ENCODE measurements at places on chromosomes 7 and 10.

GRCh38 chr10:70320751-70321150, 36.9 kb upstream of the NPFFR1 start:
- no peak for DNase-seq

DNA sequence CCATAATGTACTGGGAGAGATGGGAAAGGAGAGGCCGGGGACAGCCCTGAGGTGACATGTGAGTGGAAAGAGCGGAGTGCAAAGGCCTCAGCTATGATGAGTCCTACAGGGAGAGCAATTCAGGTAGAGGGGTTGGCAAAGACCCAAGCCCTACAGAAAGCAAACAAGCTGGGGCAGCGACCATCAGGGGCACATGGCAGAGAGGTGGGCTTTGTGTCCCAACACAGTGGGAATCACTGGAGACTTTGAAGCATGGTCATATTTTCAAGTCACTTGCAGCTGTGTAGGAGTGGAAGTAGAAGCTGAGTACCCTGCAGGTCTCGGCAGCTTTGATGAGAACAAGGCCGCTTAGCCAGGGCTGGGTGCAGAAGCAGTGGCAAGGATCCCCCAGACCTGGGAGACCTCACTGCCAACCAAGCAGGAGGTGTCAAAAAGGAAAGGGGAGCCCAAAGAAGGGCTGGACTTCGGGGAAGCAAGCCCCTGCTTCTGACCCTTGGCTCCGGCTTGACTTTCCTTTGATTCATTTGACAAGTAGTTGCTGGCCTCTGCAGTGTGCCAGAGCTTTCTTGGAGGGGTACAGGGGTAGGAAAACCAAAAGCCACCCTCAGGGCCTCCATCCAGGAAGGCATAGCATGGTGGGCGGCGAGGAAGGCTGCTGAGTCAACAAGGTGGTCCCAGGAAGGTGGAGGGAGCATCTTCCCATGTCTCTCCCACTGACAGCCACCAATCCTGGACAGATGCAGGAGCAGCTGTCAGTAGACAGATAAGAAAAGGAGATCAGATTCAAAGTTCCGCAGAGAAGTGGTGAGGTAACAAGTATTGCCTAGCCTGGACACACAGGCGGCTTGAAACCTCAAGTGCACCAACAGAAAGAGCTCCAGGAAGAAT, 1.9 kb upstream of the PGAM2 start:
- no peak for DNase-seq

DNA sequence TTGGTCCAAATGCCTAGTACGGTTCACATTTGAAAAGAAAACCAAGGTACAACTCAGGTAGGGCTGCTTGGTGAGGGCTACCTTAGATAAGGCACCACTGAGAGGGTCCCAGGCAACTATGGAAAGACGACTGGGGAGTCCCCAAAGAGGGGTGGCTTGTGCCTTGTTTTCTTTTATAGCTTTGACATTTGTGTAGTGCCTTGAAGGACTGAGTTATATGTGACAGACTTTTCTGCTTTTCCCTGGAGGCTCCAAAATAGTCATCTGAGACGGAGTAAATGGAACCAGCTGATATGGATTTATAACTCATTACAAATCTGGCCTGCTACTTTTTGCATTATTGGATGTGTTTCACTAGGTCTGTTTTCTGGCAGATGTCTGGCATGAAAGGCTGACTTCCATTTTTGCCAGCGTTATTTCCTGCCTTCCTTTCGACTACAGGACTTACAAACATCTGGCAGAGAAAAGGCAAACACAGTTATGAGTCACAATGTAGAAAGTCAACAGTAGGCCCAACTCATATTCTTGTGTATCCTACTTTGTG, 88.2 kb upstream of the IMMP2L start:
- no peak for DNase-seq

GRCh38 chr10:127698886-127699285, 38.1 kb upstream of the FOXI2 start:
- DNase-seq: no peak

GRCh38 chr7:143372070-143372469, 9.1 kb upstream of the ZYX start:
- no peak for DNase-seq

GRCh38 chr7:1607696-1608095, 37.9 kb upstream of the PSMG3 start:
- DNase-seq: no peak

- no peak for DNase-seq
Measured at GRCh38 chr7:154473360-154473759, 421.2 kb downstream of the DPP6 start.

DNA sequence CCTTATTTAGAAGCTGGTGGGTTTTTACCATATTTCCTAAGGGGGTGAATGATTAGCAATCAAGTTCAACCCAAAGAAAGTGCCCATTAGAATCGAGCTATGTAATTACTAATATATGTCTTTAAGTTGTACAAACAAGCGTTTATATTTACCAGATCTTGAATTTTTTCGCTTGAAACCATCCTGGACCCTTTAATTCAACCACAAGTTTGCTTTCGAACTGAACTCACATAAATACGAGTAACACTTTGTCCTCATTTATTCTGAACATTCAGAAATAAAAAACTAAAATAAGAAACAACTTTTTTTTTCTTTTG, 1.5 kb downstream of the SRI start:
- DNase-seq: no peak

GRCh38 chr10:124066126-124066700, 27.2 kb downstream of the CHST15 start:
- no peak for DNase-seq

DNA sequence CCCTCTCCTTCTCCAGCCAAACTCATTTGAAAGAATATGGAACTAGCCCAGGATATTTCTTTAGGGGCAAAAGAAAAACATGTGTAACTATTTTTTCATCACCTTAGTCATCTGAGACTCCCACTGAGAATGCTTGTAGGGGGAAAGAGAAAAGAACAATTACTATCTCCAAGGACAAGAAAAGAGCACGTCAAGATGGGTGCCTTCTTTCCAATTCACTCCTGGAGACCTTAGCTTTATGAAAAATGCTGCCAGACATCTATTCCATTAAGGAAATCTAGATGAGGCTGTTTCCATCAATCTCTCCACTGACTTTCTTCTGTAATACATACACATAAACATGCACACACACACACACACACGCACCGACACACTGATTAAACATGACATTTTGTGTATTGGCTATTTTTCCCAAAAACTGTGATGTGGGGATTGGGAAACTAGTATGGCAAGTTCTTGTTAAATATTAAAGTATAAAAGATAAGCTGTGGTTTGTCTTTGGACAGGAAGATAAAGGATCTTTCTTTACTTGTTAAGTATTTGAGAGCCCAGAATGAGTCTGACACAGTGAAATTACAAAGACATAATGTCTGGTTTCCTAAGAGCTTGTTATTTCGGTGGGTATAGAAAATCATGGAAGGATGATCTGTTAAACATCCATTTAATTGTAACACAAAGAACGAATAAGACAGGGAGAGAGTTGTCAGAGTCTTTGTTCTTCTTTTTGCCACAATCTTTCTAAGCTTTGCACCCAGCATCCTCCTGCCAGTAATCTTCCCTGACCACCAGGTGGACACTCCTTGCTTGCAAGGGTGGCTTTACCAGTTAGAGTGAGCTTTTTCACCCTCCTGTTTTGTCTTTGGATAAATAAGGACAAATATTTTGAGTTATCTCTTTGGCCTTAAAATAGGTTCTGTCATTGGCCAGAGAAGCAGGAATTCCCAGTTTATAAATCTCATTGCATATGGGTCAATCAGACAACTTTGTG, 177.3 kb upstream of the TMEM72 start:
- no peak for DNase-seq

GRCh38 chr10:71769279-71769823, 4.0 kb downstream of the VSIR start:
- no peak for DNase-seq

DNA sequence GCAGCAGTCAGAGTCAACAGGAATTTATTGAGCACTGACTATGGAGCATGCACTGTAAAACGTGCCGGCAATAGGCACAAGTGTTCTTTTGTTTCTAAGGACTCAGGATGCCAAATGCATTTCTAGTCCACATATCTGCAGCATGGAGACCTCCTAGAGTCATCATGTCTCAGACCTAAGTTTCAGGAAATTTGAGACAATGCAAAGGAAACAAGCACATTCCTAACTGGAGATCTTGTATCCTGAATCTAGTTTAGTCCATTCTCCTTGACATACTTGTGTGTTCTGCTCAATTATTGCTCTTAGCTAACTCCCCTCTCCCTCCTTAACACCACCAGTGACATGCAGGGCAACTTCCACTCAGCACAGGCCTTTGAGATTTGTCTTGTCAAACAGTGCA, 173.2 kb downstream of the ZNF438 start:
- DNase-seq: no peak

All from stimulated activated CD4-positive, alpha-beta T cell treated with anti-CD3 and anti-CD28 coated beads, Interleukin-12 subunit alpha, Interleukin-12 subunit beta, amount 100 ng/mL, for 24 hours (primary cell).